ENCODE measurements at places on chromosomes 11 and 22.
A peak's percentile ranks its signal among the peaks of the same experiment; 100 is the strongest.

DNA sequence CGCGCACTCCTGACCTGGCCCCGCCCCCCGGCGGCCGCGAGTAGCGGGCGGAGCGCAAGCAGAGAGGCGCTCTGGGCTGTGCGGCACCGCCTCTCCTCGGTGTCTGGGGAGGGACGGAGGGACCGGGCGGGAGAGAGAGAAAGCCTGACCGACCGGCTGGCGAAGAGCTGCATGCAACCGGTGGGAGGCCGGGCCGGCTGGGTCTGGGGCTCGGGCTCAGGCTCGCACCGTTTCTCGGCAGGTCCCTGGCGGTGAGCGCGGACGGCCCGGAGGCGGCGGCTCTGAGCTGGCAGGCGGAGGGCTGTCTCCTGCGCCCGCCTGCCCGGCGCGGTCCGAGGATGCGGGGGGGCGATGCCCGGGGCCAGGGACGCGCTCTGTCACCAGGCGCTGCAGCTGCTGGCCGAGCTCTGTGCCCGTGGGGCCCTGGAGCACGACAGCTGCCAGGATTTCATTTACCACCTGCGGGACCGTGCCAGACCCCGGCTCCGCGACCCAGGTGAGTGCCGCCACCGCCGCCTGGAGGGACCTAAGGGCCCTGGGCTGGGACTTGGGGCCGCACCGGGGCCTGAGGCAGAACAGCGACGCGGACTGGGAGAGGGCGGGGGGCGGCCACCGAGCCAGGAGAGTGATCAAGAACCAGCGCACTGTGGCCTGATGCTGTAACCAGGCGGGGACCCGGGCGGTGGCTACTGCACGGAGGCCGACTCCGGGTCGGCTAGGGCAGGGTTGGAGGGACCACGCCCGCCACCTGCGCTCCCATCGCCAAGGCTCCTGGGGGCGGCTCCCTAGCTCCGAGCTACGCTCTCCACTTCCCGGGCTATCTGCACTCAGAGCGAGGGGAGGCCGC is at the start of gene SYT9:
Gene SYT9 (plus strand): TSS at position 69 of the 847 bp plus-strand sequence. CDS start 283 bp downstream, at position 352.
- H3K4me1 ChIP-seq: peaks cover 2% of the 10 kb centered on the region
- no peaks in the 10 kb centered on the region for H3K36me3 ChIP-seq
- H3K4me3 ChIP-seq: peak within 1 kb of the TSS; percentile 52
- no peak within 1 kb of the TSS for H3K27ac ChIP-seq

DNA sequence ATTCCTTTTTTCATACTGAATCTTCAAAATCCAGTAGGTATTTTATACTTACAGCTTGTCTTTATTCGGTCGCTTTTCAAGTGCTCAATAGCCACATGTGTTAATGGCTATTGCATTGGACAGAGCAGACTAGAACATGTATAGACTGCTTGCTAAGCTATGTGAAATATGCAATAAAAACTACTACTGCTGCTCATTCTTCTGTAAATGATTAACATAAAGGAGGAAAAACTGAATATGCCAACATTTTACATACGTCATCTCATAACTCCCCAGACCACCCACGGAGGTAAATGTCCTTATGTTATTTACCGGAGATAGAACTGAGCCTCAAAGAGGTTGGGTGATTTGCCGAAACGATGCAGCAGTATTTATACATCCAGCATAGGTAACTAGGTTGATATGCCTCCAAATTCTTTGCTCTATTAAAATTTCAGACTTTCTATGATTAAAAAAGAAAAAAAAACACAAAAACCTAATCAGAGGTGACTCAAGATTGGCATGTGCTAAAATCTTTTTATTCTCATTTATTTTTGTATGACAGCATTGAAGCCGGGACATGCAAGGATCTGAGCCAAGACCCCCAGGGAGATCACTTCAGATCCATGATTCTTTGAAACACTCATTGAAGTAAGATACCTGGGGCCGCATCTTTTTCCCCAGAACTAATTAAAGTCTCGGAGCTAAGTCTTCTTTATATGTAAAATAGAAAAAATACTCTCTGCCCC is 78.5 kb upstream of the OR5AK2 start:
- no peak for DNase-seq
- no peak overlapping the region for H3K4me3 ChIP-seq
- H3K36me3 ChIP-seq: no peaks in the 10 kb centered on the region

GRCh38 chr22:38171927-38172831 is 9.5 kb downstream of the PLA2G6 start:
- H3K27ac ChIP-seq: peak overlapping the region; percentile 79
- H3K4me3 ChIP-seq: no peak overlapping the region
- H3K36me3 ChIP-seq: peaks cover 16% of the 10 kb centered on the region
- no peaks in the 10 kb centered on the region for H3K27me3 ChIP-seq

- no peak for DNase-seq
- H3K27me3 ChIP-seq: no peaks in the 10 kb centered on the region
- no peaks in the 10 kb centered on the region for H3K36me3 ChIP-seq
- H3K4me1 ChIP-seq: peaks cover 28% of the 10 kb centered on the region
- peak overlapping the region; percentile 94 for H3K27ac ChIP-seq
These were observed 14.5 kb upstream of the MRTFA start for GRCh38 chr22:40651057-40651456.

GRCh38 chr11:14967581-14968243 is 4.4 kb downstream of the CALCA start:
- H3K4me1 ChIP-seq: peaks cover 5% of the 10 kb centered on the region
- peaks cover 52% of the 10 kb centered on the region for H3K27me3 ChIP-seq
- DNase-seq: no peak
- no peak overlapping the region for H3K4me3 ChIP-seq
- no peaks in the 10 kb centered on the region for H3K36me3 ChIP-seq

DNA sequence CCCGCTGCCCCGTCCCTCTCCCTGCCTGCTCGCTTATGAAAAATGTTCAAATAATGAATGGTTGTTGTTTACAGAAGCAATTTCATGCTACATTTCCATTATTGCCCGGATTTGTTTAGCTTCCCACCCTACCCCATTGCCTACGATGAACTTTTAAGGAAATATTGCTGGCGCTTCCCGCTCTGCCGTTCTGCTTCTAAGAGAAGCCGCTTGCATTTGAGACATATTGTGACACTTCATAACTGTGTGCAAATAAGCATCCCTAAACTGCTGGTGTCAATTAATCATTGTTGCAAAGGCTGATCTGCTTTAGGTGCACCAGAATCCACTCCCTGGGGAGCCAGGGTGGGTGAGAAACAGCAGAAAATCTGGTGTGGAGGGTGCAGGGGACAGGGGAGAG is 52.3 kb upstream of the LMO1 start:
- no peak for DNase-seq
- no peaks in the 10 kb centered on the region for H3K4me1 ChIP-seq
- H3K27ac ChIP-seq: no peak overlapping the region

- peak overlapping the region; percentile 86 for H3K27ac ChIP-seq
- H3K27me3 ChIP-seq: no peaks in the 10 kb centered on the region
- DNase-seq: no peak
- peaks cover 34% of the 10 kb centered on the region for H3K36me3 ChIP-seq
- H3K4me3 ChIP-seq: peak overlapping the region; percentile 70
These were observed 706 bp upstream of the SCYL1 start for GRCh38 chr11:65524014-65524740.

DNA sequence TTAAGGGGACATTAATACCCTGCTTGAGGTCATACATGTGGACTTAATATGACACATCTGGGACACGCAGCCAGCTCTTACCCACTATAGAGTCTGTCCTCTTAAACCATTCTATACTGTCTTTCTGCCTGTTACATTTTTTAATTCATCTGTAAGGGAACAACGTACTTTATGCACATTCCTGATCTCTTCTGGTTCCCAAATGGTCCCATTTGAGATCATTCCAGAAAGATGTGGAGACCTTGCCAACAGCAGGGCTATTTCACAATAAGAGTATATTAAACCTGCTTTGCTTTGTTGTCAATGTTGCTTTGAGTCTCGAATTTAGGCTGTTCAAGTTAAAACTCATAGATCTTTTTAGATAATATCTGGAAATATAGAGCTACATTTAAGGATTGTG is 332.2 kb upstream of the RAG2 start:
- no peak overlapping the region for H3K27ac ChIP-seq
- no peaks in the 10 kb centered on the region for H3K27me3 ChIP-seq
- no peak overlapping the region for H3K4me3 ChIP-seq
- DNase-seq: no peak
- no peaks in the 10 kb centered on the region for H3K4me1 ChIP-seq

- no peaks in the 10 kb centered on the region for H3K36me3 ChIP-seq
- no peaks in the 10 kb centered on the region for H3K27me3 ChIP-seq
- H3K4me3 ChIP-seq: no peak overlapping the region
- H3K27ac ChIP-seq: no peak overlapping the region
These were observed 31.9 kb downstream of the MRGPRD start for GRCh38 chr11:68948935-68949334.

- H3K27me3 ChIP-seq: no peaks in the 10 kb centered on the region
- peak; percentile 87 for DNase-seq
- peaks cover 54% of the 10 kb centered on the region for H3K4me1 ChIP-seq
- peaks cover 32% of the 10 kb centered on the region for H3K36me3 ChIP-seq
- peak overlapping the region; percentile 97 for H3K4me3 ChIP-seq
These were observed 800 bp downstream of the KCTD21 start for GRCh38 chr11:78187366-78188285.

DNA sequence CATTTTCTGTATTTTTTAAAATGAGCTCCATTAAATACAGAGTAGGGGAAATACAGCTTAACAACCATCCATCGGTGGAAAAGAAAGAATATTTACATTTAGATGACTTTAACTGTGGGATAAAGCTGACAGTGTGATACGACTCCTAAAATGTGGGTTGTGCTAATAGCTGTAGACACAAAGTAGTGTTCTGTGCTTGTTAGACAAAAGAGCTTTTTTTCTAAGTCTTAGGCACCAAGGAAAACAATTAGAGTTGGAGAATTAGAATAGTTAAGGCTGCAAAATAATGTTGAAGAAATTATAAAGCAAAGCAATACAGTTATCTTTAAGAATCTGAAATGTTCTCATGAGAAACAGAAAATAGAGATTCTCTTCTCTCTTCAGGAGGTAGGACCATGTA is 307.7 kb upstream of the KIRREL3 start:
- H3K4me3 ChIP-seq: no peak overlapping the region
- H3K27ac ChIP-seq: no peak overlapping the region
- H3K36me3 ChIP-seq: no peaks in the 10 kb centered on the region
- no peaks in the 10 kb centered on the region for H3K27me3 ChIP-seq

DNA sequence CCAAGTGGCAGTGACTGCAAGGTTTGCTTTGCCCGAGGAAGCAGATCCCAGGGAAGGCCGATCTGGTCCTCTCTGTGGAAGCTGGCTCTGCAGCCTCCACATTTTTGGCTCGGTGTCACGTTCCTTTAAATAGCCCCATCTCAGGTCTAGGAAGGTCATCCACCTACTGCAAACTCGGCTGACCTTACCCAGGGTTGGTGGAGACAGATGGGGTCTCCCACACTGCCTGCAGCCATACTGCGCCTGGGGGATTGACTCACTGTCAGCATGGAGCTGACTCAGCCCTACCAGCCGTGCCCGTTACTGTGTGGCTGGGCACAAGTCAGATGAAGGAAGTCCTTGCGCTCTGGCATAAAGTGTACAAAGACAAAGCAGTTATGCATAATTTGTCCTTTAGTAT is 16.9 kb downstream of the CDPF1 start:
- H3K27ac ChIP-seq: no peak overlapping the region
- H3K4me1 ChIP-seq: no peaks in the 10 kb centered on the region
- H3K27me3 ChIP-seq: no peaks in the 10 kb centered on the region
- peaks cover 23% of the 10 kb centered on the region for H3K36me3 ChIP-seq
- H3K4me3 ChIP-seq: no peak overlapping the region
- no peak for DNase-seq

- DNase-seq: no peak
- H3K36me3 ChIP-seq: peaks cover 63% of the 10 kb centered on the region
- peak overlapping the region; percentile 97 for H3K27ac ChIP-seq
- peak overlapping the region; percentile 56 for H3K4me3 ChIP-seq
- no peaks in the 10 kb centered on the region for H3K27me3 ChIP-seq
- H3K4me1 ChIP-seq: peaks cover 90% of the 10 kb centered on the region
These were observed 15.4 kb downstream of the EHD1 start for GRCh38 chr11:64862987-64863390.

GRCh38 chr11:76355172-76355571 is 25.8 kb downstream of the THAP12 start:
- H3K36me3 ChIP-seq: peaks cover 97% of the 10 kb centered on the region
- no peak overlapping the region for H3K4me3 ChIP-seq
- H3K27me3 ChIP-seq: no peaks in the 10 kb centered on the region
- H3K4me1 ChIP-seq: peaks cover 3% of the 10 kb centered on the region

GRCh38 chr22:47030881-47031627 is 268.6 kb downstream of the TBC1D22A start:
- peaks cover 24% of the 10 kb centered on the region for H3K36me3 ChIP-seq
- H3K27ac ChIP-seq: no peak overlapping the region
- H3K4me1 ChIP-seq: peaks cover 2% of the 10 kb centered on the region
- no peak overlapping the region for H3K4me3 ChIP-seq
- DNase-seq: no peak

GRCh38 chr11:70661761-70662501 is 263.6 kb downstream of the CTTN start:
- H3K4me3 ChIP-seq: no peak overlapping the region
- H3K36me3 ChIP-seq: no peaks in the 10 kb centered on the region
- DNase-seq: no peak
- H3K4me1 ChIP-seq: peaks cover 2% of the 10 kb centered on the region
- H3K27me3 ChIP-seq: peaks cover 71% of the 10 kb centered on the region

- no peak overlapping the region for H3K4me3 ChIP-seq
- H3K4me1 ChIP-seq: peaks cover 26% of the 10 kb centered on the region
- no peaks in the 10 kb centered on the region for H3K36me3 ChIP-seq
- DNase-seq: no peak
- no peak overlapping the region for H3K27ac ChIP-seq
These were observed 8.9 kb downstream of the ALX4 start for GRCh38 chr11:44300844-44301563.

GRCh38 chr11:69375316-69376154 is 81.6 kb downstream of the MYEOV start:
- DNase-seq: no peak
- no peak overlapping the region for H3K27ac ChIP-seq
- no peaks in the 10 kb centered on the region for H3K36me3 ChIP-seq
- H3K4me3 ChIP-seq: no peak overlapping the region
- H3K4me1 ChIP-seq: no peaks in the 10 kb centered on the region
- H3K27me3 ChIP-seq: no peaks in the 10 kb centered on the region

DNA sequence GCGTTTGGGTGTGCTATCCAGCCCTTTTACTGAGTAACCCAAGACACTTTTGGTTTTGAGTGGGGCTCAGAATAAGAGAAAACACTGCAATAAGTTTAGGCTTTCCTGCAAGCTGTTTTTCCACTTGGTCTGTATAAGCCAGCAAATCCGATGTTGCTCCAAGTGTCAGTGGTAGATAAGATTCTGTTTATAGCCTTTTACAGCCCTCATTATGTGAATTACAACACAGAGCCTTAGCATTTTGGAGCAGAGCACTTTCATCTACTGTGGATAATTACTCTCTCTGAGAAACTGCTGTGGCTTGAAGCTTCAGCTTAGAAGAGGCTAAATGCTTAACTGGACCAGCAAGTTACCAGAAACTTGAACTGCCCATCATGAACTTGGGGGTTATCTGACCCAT is 601.1 kb downstream of the JRKL start:
- no peaks in the 10 kb centered on the region for H3K36me3 ChIP-seq
- H3K4me1 ChIP-seq: no peaks in the 10 kb centered on the region
- H3K4me3 ChIP-seq: no peak overlapping the region
- DNase-seq: no peak
- no peak overlapping the region for H3K27ac ChIP-seq

- peaks cover 2% of the 10 kb centered on the region for H3K36me3 ChIP-seq
- H3K27ac ChIP-seq: peak overlapping the region; percentile 99
- peak overlapping the region; percentile 60 for H3K4me3 ChIP-seq
- H3K27me3 ChIP-seq: peaks cover 9% of the 10 kb centered on the region
- DNase-seq: peak; percentile 86
- H3K4me1 ChIP-seq: peaks cover 67% of the 10 kb centered on the region
These were observed 28.2 kb downstream of the KCTD17 start for GRCh38 chr22:37079668-37080171.
